ENCODE measurements at places on chromosomes 16 and 17. TPM values are rescaled to one million over a fixed set of nuclear protein-coding genes. Genes with fewer than 3 reads are reported as not detected.

GRCh38 chr17:45397796-45398195 is 34.9 kb downstream of the ARHGAP27 start:
- H3K4me1 ChIP-seq = peaks cover 14% of the 10 kb centered on the region
- DNase-seq = no peak
- H3K36me3 ChIP-seq = peaks cover 25% of the 10 kb centered on the region
- no peak overlapping the region for H3K4me3 ChIP-seq
- H3K27ac ChIP-seq = no peak overlapping the region
- H3K27me3 ChIP-seq = no peaks in the 10 kb centered on the region

DNA sequence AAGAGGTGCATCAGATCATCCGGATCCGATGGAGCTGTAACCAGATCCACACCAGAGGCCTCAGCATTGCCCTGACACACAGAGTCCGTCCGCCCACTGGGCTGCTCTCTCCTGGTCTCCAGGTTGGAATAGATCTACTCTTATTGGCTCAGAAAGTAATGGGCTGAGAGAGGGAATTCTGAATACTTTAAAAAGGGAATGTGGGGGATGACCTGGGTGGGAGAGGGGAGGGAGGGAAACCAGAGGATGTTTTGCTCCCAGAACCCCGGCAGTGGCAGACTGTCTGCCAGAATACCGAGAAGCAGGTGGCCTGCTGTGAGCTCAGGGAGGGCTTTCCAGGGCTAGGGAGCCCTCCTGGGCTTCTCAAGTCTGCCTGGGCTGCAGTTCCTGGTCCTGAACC is 126.5 kb downstream of the ENGASE start:
- H3K27me3 ChIP-seq = no peaks in the 10 kb centered on the region
- DNase-seq = no peak
- no peak overlapping the region for H3K4me3 ChIP-seq

GRCh38 chr16:10581507-10581906 is 1.1 kb upstream of the EMP2 start:
- H3K4me1 ChIP-seq = peaks cover 41% of the 10 kb centered on the region
- DNase-seq = no peak
- H3K27ac ChIP-seq = peak overlapping the region; percentile 98
- no peaks in the 10 kb centered on the region for H3K27me3 ChIP-seq
- H3K4me3 ChIP-seq = no peak overlapping the region

DNA sequence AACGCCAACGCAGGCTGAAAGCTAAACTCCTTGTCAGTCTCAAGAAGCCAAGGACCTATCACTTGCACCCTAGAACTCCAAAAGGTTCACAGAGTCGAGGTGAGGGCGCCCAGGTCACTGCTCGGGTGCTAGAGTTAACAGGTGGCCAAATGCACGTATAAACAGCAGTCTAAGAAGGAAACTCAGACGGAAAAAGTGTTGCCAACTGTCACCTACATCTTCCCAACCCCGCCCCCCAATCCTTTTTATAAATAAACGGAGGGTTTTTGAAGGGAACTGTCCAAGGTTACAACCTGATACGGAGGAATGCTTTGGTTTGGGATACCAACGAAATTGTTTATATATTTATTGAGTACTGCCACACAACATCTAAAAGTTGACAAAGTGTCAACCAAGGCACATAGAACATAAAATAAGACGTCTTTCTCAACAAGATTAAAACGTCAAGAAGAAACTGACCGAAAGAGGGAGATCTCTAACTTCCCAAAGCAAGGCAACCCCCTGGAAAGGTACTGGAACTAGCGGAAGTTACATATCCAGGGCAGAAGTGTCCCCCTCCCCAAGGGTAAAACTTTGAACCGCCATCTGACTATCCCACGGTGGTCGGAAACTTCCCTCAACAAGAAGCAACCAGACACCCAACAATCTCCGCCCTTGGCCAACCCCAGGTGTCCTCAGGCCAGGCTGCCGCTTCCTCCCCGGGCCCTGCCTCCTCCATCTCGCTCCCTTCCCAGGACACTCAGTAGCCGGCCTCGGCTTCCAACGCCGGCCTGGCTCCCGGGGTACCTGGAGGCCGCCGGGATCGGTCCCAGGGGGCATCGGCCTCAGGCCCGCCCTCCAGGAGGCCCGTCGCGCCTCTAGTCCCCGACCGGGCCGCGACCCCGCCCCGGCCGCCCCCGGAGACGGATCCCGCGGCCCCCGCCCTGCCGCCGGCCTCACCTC is 982 bp downstream of the SPAG9 start:
- peak overlapping the region; percentile 84 for H3K4me3 ChIP-seq
- H3K27ac ChIP-seq = peak overlapping the region; percentile 100
- peaks cover 34% of the 10 kb centered on the region for H3K4me1 ChIP-seq
- no peaks in the 10 kb centered on the region for H3K36me3 ChIP-seq
- DNase-seq = peak; percentile 90

Gene LGALS9
- total RNA-seq = 34.9 TPM

DNA sequence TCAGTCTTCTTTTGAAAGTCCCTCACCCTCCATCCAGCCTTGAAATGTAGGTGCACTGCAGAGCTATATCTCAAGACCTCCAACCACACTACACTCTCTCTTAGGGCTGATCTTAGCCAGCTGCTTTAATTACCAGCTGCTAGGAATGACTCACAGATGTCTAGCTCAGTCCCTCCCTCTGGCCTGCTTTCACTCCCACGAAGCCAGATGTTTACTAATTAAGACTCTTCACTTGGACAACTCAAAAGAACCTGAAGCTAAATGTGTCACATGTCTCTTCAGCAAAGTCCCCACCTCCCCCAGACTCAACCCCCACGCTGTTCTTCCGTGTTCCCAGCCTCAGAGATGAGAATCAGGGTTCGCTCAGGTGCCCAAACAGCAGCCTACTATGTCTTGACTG is 2.6 kb downstream of the GTF3C1 start:
- H3K27ac ChIP-seq = peak overlapping the region; percentile 20
- H3K4me3 ChIP-seq = no peak overlapping the region
- peaks cover 36% of the 10 kb centered on the region for H3K36me3 ChIP-seq
- H3K4me1 ChIP-seq = peaks cover 54% of the 10 kb centered on the region
- H3K27me3 ChIP-seq = no peaks in the 10 kb centered on the region

DNA sequence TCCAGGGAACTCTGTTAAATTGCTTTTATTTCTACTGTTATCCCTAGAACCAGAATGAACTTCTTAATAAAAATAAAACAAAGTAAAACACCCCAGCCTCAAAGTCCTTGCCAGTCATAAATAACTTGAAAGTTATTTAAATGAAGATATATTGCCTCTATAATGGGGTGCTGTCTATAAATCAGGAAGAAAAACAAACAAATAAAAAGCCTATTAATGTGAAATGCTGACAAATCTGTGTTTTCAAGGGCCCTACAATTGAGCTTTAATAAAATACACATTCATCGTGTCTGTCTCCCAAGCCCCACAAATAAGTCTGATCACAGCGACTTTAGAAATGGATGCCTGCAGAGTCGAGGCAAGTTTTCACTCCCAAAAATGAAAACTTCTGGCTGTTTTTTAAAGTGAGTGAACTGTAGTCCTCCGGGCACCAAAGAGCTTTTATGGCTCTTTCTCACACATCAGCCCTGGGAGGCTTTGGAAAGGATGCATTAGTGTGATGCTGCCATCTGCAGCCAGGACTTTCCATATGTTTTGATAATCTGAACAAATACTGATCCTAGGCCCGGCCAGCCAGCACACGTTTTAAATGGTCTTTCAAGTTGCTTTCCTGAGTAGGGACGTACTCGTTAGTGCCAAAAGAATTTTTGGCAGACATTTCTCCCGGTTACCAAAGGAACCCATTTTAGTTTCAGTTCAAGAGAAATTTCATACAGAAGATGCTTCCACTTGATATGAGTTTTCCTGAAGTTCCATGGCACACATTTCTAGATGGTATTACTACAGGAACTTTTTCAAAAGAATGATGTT is 16.3 kb downstream of the NACA2 start:
- peaks cover 5% of the 10 kb centered on the region for H3K4me1 ChIP-seq
- H3K27me3 ChIP-seq = no peaks in the 10 kb centered on the region
- DNase-seq = no peak
- no peaks in the 10 kb centered on the region for H3K36me3 ChIP-seq

GRCh38 chr16:16127469-16128116 is 95.7 kb downstream of the ABCC6 start:
- no peaks in the 10 kb centered on the region for H3K36me3 ChIP-seq
- no peaks in the 10 kb centered on the region for H3K27me3 ChIP-seq
- H3K4me3 ChIP-seq = no peak overlapping the region
- no peak for DNase-seq
- no peak overlapping the region for H3K27ac ChIP-seq

Gene OR1A1
- total RNA-seq = not detected

DNA sequence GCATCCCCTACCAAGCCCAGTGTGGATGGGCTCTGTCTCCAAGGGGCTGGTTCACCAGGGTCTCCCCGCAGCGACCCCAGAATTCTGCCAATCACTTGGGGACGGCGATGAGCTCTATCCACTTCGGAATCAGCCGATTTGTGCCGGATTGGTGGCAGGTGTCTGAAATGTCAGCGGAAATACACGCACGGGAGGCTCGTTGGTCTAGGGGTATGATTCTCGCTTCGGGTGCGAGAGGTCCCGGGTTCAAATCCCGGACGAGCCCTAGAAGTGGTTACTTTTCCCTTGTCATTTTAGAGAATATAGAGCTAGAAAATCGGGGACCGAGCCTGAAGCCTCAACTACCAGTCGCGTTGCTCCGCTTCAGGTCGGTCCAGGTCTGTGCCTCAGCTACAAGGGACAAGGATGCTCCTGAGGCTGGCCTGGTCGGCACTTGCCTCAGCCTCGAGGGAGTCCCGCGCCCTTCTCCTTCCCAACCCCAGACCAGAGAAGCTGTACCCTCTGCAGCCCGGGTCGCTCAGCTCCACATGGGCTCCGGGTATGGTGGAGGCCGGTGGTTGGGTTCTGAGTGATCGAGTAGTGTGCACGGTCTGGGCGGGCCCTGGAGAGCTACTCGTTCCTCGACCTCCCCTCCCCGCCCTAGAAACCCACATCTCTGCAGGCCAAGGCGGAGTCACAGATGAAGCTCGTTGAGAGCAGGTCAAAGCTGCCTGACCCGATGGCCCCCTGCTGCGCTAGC is 16.0 kb upstream of the OR1F1 start:
- peaks cover 24% of the 10 kb centered on the region for H3K4me1 ChIP-seq
- no peaks in the 10 kb centered on the region for H3K36me3 ChIP-seq
- peaks cover 3% of the 10 kb centered on the region for H3K27me3 ChIP-seq
- no peak for DNase-seq

Gene CDH8
- 0.98 TPM for total RNA-seq

GRCh38 chr17:73879987-73880386 is 235.7 kb upstream of the SDK2 start:
- H3K27me3 ChIP-seq = no peaks in the 10 kb centered on the region
- no peak overlapping the region for H3K27ac ChIP-seq
- H3K4me1 ChIP-seq = no peaks in the 10 kb centered on the region

- no peaks in the 10 kb centered on the region for H3K36me3 ChIP-seq
- no peaks in the 10 kb centered on the region for H3K27me3 ChIP-seq
- H3K27ac ChIP-seq = no peak overlapping the region
- no peak overlapping the region for H3K4me3 ChIP-seq
These were observed 7.2 kb downstream of the CPPED1 start for GRCh38 chr16:12796498-12796897.

DNA sequence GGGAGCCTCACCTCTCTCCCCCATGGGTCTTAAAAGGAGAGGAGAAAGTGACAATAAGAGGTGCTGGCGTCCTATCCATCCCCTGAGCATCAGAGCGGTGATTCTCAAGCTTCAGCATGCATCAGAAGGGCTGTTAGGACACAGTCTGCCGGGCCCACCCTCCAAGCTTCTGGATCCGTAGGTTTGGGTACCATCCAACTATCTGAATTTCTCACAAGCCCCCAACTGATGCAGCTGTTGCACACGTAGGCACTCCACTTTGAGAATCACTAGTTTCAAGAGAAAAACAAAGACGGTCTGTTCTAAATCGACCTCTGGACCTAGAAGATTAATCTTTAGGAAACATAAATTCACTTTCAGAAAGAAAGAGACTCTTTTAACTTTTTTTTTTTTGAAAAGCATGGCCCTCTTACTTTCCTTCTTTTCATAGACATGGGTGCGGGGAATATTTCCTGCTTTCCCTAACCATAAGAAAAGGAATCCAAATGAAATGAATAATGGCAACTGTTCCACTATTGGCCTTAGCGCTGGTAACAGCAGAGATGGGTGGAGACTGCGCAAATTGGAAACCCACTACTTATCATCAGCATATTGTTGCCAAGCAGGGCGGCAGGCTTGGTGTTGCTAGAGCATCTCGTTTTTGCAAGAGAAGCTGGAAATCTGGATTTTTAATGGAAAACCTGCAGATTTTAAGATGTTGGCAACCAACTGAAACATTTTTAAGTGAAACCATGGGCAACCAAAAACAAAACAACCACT is 144.4 kb downstream of the GAS7 start:
- no peaks in the 10 kb centered on the region for H3K27me3 ChIP-seq
- H3K4me1 ChIP-seq = peaks cover 33% of the 10 kb centered on the region
- no peak overlapping the region for H3K4me3 ChIP-seq
- no peak overlapping the region for H3K27ac ChIP-seq
- DNase-seq = no peak

- peaks cover 47% of the 10 kb centered on the region for H3K36me3 ChIP-seq
- H3K27ac ChIP-seq = no peak overlapping the region
- no peaks in the 10 kb centered on the region for H3K27me3 ChIP-seq
- H3K4me1 ChIP-seq = no peaks in the 10 kb centered on the region
These were observed 34.8 kb downstream of the WDR45B start for GRCh38 chr17:82613283-82614094.

DNA sequence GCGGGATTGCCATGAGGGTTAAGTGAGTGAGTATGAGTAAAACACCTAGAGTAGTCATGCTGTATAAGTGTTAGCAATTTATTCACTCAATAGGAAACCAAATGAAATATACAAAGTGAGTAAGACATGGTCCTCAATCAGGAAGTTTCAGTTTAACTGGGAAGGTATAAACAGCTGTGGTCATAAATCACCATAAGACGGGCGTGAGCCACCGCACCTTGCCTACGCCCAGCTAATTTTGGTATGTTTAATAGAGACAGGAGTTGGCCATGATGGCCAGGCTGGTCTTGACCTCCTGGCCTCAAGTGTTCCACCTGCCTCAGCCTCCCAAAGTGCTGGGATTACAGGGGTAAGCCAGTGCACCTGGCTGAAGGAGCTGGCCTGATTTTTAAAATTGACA is 27.0 kb downstream of the RNF135 start:
- H3K27ac ChIP-seq = no peak overlapping the region
- no peak for DNase-seq
- no peaks in the 10 kb centered on the region for H3K27me3 ChIP-seq

Gene DERL2
- total RNA-seq = 23.1 TPM

Gene PDILT
- total RNA-seq = not detected

DNA sequence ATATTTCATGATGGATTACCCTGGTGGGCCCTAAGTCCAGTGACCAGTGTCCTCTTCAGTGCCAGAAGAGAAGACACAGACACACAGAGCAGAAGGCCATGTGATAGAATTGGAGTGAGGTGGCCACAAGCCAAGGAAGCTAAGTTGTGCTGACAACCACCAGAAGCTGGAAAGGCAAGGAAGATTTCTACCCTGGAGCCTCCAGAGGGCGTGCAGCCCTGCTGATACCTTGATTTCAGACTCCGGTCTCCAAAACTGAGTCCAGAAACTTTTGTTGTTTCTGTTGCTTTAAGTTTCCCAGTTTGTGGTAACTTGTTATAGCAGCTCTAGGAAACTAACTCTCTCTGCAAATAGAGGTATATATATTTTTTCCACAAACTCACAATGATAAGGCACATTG is 396.6 kb upstream of the ASIC2 start:
- H3K4me3 ChIP-seq = no peak overlapping the region
- H3K27me3 ChIP-seq = no peaks in the 10 kb centered on the region
- no peak for DNase-seq
- H3K4me1 ChIP-seq = no peaks in the 10 kb centered on the region
- no peak overlapping the region for H3K27ac ChIP-seq

Gene CMTM1
- total RNA-seq = not detected

Measured in vagina (tissue), 2 donors.